ENCODE measurements at places on chromosomes 13 and 19. TPM values are rescaled to one million over a fixed set of nuclear protein-coding genes. Genes with fewer than 3 reads are reported as not detected.
A peak's percentile ranks its signal among the peaks of the same experiment; 100 is the strongest.

The PCDH20 gene
- total RNA-seq = not detected

The SMIM24 gene
- total RNA-seq = not detected

GRCh38 chr13:109671919-109672318 lies 114.5 kb downstream of the IRS2 start:
- no peak for DNase-seq

- no peak for DNase-seq
Measured at GRCh38 chr13:76803831-76804230, 82.4 kb downstream of the KCTD12 start.

- peak; percentile 23 for DNase-seq
Measured at GRCh38 chr19:57103573-57104277, 16.1 kb upstream of the USP29 start.

DNA sequence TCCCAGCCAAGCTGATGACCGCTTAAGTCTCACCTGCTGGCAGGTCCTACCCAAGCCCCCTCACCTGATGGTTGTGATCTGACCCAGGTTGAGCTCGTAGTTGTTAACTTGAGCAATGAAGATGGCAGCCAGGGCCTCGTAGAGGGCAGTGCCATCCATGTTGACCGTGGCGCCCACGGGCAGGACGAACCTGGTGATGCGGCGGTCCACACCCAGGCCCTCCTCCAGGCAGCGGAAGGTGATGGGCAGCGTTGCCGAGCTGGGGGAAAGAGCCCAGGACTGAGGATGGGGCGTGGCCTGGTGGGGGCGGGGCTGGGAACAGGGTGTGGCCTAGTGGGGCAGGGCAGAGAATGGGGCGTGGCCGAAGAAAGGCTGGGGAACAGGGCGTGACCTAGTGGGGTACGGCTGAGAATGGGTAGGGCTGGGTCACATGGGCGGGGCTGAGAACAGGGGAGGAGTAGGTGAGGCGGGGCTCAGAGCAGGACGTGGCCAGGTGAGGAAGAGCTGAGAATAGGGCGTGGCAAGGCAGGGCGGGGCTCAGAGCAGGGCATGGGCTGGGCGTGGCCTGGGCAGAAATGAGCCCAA lies 12.9 kb downstream of the OR7C2 start:
- no peak for DNase-seq

DNA sequence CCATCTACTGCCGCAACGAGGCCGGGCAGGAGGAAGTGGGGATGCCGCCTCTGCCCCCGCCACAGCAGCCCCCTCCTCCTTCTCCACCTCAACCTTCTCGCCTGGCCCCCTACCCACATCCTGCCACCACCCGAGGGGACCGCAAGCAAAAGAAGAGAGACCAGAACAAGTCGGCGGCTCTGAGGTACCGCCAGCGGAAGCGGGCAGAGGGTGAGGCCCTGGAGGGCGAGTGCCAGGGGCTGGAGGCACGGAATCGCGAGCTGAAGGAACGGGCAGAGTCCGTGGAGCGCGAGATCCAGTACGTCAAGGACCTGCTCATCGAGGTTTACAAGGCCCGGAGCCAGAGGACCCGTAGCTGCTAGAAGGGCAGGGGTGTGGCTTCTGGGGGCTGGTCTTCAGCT lies 3.4 kb upstream of the NUP62 start:
- no peak for DNase-seq

- no peak for DNase-seq
Measured at GRCh38 chr13:68748038-68748437, 1359.6 kb upstream of the ATXN8OS start.
